ENCODE measurements at places on chromosomes 3 and 15.

DNA sequence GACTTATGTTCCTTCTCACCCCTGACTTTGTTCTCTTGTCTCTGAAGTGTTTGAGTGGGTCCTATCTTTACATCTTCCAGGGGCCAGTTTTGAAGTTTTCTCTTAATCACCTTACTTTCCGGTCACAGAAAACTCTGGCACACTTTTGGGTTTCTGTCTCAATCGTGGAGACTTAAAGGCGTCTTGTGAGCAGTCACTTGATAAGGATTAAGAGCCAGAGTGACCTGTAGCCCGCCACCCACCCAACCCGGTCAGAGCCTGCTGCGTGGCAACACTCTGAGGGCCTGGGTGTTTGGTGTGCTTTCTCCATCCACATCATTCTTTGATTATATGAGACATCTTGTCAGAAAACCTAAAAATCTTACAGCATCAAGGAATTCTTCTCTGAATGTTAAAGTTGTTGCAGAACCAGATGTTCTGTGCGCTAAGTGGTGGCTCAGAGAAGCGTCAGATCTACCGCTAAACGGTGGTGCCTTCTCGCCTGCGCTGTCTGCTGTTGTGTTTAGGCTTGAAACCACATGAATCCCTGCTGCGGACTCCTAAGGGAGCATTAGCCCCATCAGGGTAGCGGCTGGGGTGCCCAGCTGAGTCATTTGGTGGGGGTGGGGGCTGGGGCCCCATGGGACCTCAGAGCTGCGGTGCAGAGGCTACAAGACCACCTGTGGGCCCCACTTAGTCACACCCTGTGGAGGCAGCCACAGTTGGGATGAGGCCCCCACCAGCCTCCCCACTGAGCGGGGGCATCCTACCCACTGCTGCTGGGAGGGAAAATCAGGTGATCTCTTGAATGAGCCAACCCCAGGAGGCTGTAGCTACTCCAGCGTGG, 158.7 kb upstream of the BHLHE40 start:
- DNase-seq: no peak

- DNase-seq: no peak
These were observed 11.1 kb upstream of the KIF7 start for GRCh38 chr15:89666184-89666857.

DNA sequence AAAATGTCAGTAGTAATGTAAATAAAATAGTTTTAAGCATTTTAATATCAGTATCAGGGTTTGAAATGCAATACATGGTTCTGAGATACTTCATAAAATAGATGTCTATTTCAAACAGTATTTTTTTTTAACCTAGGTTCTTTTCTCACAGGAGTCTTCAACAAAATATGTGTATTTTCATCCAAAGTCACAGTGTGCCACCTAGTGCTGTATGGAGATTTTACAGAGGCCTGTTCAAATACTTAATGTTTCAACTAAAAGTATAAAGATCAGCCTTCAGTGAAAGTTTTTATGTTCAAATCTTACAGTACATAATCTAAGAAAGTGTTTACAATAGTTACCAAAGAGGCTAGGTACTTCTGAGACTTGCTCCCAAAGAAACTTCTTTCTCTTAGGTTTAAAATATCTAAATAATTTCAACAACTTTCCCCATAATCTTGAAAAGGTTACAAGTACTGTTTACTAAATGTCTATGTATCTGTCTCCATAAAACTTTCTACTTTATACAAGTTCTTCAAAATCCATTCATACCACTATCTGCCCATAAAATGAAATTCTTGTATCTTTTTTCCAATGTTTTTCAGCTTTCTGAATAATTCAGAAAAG, 38.3 kb downstream of the SCAPER start:
- DNase-seq: no peak

DNA sequence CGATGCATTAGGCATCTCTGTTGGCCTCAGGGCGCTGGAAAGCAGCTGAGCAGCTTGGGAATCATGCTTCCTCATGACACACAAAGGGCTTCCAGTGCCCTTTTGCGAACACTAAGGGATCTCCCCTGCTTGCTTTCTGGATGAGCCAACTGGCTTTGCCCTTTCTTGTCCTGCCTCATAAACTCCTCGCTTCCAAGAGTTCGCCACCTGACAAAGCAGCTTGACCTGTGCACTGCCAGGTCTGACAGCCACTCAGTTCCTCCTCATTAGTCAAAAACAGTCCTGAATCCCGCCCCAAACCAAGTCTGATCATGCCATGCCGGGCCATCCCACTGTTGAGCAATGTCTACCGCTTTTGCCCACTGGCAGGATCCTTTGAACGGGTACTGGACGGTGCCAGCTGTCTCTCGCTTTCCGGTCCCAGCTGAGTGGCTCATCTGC, 265.4 kb upstream of the LYSMD4 start:
- peak; percentile 42 for DNase-seq
